AG20443 (cell line): ENCODE measurements at places on chromosomes 5 and 9.

DNA sequence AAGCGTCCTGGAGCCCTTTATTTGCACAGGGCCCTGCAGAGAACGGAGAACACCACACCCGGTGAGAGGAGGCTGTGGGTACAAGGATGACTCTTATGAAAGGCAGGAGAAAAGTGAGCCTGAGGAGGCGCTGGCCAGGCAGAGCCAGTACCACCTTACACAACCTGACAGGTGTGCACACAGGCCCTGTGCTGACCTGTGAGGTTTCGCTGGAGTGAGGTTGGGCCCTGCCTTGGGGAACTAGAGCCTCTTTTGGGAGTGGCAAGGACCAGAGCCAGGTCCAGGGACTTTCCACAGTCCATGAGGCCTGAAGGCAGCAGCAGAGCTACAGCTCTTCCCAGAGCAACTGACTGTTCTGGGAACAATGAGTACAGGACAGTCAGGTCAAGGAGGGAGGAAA lies 3.1 kb downstream of the SRD5A1 start:
- DNase-seq, result no peak

DNA sequence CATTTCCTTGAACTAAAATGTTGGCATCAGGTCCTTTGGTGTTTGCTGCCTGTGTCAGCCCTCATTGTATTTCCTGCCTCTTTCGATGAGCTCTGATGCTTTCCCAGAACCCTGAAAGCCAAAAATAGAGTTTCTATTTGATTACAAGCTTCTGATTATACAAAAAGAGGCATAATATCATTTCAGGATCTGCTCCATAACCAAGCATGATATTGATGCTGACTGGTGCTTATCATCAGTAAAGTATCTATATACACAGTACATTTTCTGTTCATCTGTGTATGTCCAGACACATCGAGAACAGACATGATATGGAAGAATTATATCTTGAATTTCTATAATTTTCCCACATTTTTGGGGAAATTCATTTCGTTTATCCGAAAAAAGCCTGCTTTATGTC lies 58.6 kb downstream of the SEMA6A start:
- no peak for DNase-seq

DNA sequence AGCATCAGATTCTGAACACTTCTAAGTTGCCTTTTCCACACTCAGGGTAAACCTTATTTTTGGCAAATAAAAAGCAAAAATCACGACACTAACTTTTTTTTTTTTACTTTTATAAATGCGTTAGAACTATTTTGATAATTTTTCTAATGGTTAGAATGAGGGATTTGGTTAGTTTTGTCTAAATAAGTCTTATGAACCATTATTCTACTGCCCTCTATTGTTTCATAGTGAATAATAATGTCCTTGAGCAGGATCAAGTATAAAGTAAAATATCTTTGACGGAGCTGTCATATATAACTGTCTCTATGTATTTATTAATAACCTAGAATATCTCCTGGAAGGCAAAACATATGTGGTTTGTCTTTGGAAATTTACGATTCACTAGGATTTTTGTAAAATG lies 631.8 kb downstream of the GABRG2 start:
- DNase-seq, result no peak

GRCh38 chr5:72291601-72292000 lies 28.4 kb downstream of the MRPS27 start:
- DNase-seq, result no peak

- DNase-seq, result no peak
These were observed 4.4 kb downstream of the PHF2 start for GRCh38 chr9:93580654-93581380.

DNA sequence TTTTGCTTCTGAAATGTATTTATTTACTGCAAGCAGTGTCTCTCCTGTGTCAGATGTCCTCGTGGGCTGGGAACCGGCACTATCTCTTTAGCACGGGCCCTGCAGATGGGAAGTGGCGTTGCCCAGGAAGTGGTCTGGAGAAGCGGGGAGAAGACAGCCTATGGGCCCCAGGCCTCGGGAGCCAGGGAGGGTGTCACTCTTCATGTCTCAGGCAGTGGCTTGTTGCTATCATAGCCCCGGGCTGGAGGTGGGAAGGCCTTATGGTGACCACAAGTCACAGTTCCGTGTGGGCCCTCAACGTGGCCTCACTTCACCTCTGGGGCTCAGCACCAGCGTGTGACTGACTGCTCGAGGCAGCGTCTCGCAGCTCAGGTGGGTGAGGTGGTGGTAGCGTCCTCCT lies 41.4 kb downstream of the SYK start:
- no peak for DNase-seq

DNA sequence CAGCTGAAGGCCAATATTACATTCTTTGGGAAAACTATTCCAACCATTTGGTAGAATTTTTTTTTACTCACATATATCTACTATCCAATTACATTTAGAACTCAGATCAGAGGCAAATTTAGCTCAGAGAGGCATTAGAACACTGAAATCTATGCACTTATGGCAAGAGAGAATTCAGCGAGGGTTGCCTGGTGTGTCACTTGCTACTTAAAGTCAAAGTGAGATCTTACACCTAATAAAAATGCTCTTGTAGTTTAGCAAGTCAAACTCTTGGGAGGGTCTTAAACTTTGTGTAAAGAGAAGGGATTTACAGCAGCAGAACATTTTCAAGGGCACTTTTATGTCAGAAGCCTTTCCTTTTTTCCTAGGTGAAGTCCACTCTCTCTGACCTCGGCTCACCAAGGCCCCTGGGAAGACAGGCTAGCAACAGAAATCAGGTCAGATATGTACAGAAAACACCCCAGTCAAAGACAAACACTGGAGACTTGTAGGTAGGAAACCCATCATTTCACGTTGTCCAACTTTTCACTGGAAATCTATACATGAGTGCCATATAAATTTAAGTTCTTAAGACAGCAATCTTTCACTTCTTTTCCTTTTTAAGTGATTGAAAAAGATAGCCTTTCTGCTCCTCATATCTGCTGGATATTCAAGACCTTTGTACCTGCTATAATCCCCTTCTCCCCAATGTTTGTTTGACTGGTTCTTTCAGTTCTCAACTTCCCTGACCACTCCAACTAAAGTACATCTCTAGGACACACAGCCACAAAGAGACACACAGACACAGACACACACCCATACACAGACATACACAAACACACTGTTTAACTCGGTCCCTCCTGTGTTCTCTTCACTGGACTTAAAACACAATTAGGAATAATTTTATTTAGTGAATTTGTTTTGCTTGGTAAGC lies 635.8 kb downstream of the PDE4D start:
- DNase-seq, result no peak

DNA sequence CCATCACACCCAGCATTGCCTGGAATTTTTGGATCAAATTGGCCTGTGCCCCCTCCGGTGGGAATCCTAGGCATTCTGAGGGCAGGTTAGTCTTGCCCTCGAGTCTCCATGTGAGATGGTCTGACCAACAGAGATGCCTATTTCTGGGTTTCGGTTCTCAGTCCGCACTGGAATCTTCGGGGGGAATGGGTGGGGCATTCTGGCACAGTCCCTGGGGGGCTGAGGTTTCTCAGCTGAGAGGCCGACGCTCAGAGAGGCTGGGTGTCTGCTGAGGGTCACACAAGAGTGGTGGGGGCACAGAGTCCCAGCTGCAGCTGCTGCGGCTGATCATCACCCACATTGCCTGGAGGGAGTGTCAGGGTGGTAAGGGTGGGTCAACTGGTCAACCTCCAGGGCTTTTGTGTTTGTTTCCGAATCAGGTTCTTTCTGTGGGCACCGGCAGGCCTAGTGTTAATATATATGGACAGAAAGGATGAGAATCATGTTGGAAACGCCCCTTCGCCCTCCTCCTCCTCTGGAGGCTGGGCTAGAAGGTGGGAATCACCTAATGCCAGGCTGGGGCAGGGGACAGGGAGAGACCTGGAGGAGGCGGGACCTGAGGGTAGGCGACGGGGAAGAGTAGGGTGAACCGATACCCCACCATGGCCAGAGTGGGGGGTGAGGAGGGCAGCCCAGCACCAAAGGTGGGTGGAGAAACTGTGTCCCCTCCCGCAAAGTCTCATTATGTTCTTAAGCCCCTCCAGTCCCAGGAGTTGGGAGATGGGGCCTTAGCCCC lies 149.5 kb upstream of the PHYKPL start:
- DNase-seq, result no peak

DNA sequence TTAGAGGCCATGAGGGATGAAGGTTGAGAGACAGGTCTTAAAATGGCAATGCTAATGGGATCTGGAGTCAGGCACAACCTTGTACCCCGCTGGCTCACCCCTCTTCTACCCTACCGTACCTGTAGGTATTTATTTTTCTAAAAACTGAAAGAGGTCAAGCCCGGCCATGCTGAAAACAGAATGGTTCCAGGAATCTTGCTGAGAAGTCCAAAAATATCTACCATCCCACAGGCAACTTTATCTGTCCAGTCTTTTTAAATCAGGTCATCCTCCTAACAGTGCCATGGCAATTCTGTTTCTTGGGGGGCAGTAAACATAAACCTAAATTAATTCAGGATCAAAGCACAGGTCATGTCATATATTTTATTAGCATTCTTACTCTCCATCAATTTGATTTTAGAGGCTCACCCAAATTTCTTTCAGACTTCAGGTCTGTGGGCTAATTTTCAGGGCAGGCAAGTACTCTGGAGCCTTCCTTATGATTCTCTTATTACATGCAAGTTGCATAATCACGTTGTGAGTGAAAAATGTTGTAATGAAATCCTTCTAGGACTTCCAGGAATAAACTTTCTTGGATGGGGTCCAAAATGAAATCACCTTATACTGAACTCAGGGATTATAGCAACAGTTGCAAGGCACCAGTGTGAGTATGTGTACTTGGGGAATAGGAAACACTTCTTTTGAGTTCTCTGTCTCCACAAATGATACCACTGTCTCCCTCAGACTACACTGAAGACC lies 102.7 kb upstream of the NREP start:
- DNase-seq, result peak; percentile 24

- DNase-seq, result peak; percentile 70
These were observed 73.7 kb upstream of the MTAP start for GRCh38 chr9:21728781-21729180.

GRCh38 chr5:110258460-110259216 lies 467.8 kb downstream of the TMEM232 start:
- peak; percentile 34 for DNase-seq

GRCh38 chr9:19120877-19121276 lies 6.4 kb downstream of the PLIN2 start:
- DNase-seq, result no peak

DNA sequence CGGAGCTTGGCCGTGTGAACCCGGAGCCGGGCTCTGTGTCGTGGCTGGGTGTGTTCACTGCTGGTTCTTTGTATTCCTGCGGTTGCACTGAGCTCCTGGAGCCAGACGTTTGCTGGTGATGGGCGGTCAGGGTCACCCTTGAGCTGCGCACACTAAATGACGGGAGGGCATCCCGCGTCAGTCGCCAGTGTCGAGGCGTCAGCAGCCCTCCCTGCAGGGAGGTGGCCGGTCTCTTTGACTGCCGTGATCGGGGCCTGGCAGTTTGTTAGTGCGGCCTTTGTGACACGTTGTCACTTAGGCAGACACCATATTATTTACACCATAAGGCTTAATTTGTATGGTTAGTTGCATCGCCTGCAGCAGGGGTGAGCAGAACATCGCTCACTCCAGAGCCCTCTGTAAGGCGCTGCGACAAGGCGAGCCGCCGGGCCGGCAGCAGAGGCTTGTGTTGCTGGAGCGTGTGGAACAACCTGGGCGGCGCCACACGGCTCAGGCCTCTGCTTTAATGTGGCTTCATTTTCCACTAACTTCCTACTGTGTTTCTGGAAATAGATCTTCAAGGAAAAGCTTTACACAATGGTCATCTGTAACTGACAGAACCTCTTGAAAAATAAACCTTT lies 8.3 kb downstream of the NDUFS6 start:
- DNase-seq, result no peak

DNA sequence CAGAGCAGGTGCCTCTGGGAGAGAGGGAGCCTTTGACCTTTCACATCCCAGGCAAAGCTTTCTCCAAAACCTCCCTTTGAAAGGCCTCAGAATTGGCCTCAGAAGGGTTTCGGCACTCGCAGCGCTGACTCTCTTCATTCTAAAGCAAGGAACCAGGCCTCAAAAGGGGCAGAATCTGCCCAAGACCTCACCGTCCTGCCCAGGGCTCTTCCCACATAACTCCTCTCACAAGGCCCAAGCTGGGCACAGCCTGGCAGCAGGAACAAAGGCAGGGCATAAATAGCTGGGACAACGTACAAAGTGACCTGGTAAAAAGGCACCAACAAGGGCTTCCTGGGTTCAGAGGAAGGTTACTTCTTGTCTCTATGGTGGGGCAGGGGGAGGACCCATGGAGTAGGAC lies 166.3 kb upstream of the FSTL4 start:
- no peak for DNase-seq

GRCh38 chr5:13766236-13766635 lies 178.3 kb downstream of the DNAH5 start:
- DNase-seq, result no peak

DNA sequence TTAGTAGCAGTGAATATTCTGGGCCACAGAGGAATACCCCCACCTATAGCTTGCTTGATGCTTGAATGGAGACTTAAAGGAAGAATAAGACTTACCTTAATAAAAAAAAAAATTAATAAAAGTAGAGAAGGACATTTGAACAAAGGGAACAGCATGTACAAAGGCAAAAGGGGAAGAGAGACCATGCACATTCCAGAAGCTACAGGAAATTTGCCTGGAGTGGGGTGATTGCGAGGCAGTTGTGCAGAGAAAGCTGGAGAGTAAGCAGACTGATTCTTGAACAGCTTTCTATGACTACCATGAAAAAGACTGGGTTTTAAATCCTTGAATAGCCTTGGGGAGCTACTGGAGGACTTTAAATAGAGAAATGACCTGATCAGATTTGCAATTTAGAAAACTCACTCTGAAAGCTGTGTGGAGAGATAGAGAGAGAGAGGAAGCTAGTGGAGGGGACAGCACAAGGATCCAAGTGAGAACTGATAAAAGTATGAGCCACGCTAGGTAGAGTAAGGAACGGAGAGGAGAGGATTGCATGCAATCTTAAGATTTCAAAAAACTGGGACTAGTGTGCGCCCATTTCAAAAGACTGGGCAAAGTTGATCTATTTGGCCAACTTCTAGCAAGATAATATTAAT lies 12.5 kb upstream of the SSBP2 start:
- no peak for DNase-seq

DNA sequence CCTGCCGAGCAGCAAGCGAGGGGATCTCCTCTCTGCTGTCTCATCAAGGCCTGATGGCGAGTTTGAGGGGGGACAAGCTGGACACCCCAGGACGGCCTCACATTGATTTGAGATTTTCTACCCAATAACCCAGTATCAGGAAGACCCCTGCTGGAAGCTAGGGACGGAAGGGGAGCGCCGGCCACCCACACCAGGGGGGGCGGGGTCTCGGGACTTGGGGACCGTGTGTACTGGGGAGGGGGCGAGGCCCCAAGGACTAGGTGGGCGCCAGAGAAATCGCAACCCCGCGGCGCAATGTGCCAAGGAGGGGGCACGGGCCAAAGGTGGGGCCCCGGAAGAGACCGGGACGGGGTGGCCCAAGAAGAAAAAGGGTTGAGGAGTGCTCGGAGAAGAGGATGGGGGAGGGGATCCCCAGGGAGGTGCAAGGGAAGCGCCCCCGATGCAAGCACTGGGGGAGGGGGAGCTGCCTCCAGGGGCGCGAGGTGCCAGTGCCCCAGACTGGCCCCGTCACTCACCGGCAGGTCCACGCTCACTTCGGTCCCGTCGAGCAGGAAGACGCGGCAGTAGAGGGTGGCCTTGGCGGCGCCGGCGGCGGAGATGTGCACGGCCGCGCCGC lies 1.1 kb downstream of the EPB41L4B start:
- no peak for DNase-seq
